ENCODE measurements at places on chromosomes 1 and 21. TPM values are rescaled to one million over a fixed set of nuclear protein-coding genes. Genes with fewer than 3 reads are reported as not detected.
A peak's percentile ranks its signal among the peaks of the same experiment; 100 is the strongest.

GRCh38 chr1:40825435-40825788, 36.8 kb downstream of the CITED4 start:
- H3K36me3 ChIP-seq = no peaks in the 10 kb centered on the region
- DNase-seq = no peak
- no peak overlapping the region for H3K4me3 ChIP-seq
- H3K27ac ChIP-seq = peak overlapping the region; percentile 55

DNA sequence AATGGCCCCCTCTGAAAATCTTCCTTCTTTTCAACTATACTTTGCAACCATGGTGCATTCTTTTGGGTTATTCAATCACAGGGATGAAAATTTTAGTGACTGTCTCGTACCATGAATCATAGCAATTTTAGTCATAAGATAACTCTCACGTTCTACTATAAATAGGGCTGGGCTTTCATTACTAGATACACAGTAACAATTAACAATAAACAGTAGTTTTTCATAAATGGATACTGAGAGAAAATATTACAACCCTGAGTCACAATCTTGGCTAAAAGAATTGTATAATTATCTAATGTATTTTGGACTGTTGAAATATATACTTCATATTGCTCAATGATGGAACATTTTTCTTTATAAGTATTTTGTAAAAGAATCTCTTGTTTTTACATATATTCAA, 96.1 kb downstream of the TEX35 start:
- no peaks in the 10 kb centered on the region for H3K36me3 ChIP-seq
- H3K4me3 ChIP-seq = no peak overlapping the region
- peaks cover 36% of the 10 kb centered on the region for H3K4me1 ChIP-seq

DNA sequence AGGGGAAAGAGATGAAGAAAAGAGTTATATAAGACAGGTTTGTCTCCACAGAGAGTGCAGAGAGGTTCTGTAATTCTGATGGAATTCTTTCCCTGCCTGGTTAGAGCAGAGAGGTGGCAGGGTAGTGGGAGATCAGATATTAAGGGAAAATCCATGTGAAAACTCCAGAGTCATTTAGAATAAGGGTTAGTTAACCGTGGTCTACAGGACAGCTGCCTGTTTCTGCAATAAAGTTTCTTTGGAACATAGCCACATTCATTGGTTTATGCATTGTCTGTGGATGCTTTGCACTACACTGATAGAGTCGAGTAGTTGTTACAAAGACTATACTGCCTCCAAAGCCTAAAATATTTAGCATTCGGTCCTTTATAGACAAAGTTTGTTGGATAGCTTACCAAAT, 55.6 kb downstream of the LRRC8D start:
- H3K27ac ChIP-seq = no peak overlapping the region
- H3K27me3 ChIP-seq = no peaks in the 10 kb centered on the region
- DNase-seq = no peak
- H3K4me1 ChIP-seq = no peaks in the 10 kb centered on the region
- no peaks in the 10 kb centered on the region for H3K36me3 ChIP-seq

DNA sequence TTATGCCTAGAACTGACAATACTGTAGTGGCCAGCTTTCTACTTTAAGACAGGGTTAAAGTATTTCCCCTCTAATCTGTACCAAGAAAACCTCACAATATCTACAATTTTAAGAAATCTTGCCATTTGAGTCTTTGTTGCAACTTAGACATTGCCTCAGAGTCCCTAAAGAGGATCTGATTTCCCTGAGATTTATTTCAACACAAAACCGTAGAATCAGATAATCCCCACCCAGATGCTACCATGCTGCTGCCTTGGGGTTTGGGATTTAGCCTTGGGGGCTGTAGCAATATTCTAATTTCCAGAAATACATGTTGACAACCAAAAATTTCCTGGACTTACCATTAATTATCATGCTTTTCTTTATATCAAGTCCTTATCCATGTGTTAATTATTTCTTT, 50.3 kb upstream of the DENND1B start:
- H3K27ac ChIP-seq = no peak overlapping the region
- H3K4me3 ChIP-seq = no peak overlapping the region
- no peak for DNase-seq
- H3K4me1 ChIP-seq = no peaks in the 10 kb centered on the region
- no peaks in the 10 kb centered on the region for H3K36me3 ChIP-seq

DNA sequence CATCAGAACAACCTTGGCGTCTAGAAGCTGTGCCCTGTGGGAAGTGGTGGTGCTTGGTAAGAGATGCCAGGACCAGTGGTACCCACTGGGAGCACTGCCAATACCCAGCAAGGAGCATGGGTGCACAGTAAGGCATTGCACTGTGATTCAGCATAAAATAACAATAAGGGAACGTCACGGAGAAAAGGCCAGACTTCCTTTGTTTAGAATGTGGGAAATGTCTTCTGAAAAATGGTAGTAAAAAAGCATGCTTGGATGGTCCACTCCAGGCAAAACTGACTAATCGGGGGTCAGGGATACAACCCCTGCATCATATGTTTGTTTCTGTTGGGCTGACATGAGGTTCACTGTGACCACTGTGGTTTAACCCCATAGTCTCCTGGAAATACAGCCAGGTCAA, 14.7 kb downstream of the METTL18 start:
- H3K27ac ChIP-seq = no peak overlapping the region
- peak; percentile 70 for DNase-seq
- peaks cover 2% of the 10 kb centered on the region for H3K27me3 ChIP-seq
- H3K4me1 ChIP-seq = no peaks in the 10 kb centered on the region
- H3K4me3 ChIP-seq = no peak overlapping the region

- DNase-seq = no peak
- H3K27me3 ChIP-seq = peaks cover 2% of the 10 kb centered on the region
- H3K36me3 ChIP-seq = no peaks in the 10 kb centered on the region
- H3K4me3 ChIP-seq = no peak overlapping the region
- H3K27ac ChIP-seq = no peak overlapping the region
- no peaks in the 10 kb centered on the region for H3K4me1 ChIP-seq
These were observed 6.9 kb downstream of the S100A12 start for GRCh38 chr1:153368495-153368894.

DNA sequence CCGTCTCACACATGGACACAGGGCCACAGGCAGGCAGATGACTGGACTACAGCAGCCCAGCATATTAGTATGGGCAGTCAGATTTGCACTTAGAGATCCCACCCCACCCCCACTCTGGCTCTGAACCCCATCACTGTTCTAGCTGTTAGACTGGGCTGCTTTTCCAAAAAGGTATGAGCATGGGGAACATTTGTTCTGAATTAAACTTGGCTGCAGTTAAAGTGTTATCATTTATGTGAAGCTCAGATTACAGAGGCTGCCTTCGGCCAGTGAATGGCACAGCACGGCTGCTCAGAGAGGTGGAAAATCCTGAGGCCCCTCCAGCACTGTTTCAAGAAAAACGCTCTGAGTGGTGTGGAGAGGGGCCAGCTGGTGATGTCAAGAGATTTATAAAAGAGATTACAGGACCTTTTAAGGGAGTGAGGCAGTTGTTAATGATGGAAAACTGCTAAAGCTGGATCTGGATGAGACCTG, 6.9 kb upstream of the NOS1AP start:
- no peak overlapping the region for H3K4me3 ChIP-seq
- peak; percentile 41 for DNase-seq
- no peak overlapping the region for H3K27ac ChIP-seq
- H3K4me1 ChIP-seq = no peaks in the 10 kb centered on the region

DNA sequence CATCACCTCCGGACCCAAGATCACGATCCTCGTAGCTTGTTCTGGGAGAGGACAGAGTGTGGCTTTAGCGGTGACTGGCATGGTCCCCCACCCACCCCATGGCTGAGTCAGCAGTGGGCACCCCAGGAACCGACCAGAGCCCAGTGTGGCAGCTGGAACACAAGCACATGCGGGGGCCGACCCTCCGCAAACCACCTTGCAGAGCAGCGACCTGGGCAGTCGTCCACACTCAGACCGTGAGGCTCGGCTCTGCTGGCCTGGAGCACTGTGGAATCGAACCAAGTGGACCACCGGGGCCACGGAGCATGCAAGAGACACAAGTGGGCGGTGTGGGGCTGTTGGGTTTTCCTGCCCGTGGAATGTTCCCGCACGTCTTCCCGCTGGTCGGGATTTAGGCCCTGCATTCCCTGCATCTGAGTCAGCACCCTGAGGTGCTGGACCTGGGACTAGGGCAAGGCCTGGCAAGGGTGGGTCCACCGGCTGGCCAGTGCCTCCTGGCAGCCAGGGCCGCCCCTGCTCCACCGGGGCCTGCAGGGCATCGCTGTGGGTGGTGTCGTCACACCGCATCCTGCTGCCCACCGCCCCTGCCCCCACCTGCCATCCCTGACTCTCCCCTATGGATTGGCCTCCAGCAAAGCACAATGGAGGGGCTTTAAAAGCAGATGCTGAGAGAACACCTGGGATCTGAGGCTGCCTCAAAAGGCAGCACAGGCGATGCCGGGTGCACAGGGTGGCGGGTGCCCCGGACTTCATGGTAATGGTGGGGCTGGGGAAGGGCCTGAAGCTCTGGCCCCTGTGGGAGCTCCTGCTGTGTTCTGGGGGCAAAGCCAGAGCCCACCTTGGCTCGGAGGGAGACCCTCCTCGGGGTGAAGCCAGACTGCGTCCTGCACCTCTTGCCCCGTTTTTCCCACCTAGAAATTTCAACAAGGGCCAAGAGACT, 18.5 kb downstream of the MORN1 start:
- H3K4me1 ChIP-seq = no peaks in the 10 kb centered on the region
- DNase-seq = no peak
- no peaks in the 10 kb centered on the region for H3K27me3 ChIP-seq
- no peak overlapping the region for H3K4me3 ChIP-seq
- H3K36me3 ChIP-seq = no peaks in the 10 kb centered on the region

DNA sequence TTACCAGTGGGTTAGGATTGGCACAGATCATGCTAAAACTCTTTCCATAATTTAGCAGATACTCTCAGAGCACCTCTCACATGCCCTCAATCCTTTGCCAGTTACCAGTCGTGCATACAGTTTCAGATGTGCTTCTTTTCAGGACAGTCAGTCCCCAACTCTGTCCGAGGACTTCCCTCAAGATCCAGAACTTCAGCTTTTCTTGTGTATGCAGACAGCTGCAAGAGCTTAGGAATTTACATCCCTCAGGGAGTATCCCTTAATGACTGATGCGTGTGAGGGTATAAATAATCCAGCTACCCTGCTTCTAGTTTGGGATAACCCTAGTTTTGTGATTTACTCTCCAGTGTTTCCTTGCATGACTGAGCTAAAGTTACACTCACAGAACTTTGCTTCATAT, 393.0 kb upstream of the PLXNA2 start:
- no peaks in the 10 kb centered on the region for H3K4me1 ChIP-seq
- no peaks in the 10 kb centered on the region for H3K36me3 ChIP-seq
- no peak for DNase-seq
- no peaks in the 10 kb centered on the region for H3K27me3 ChIP-seq
- H3K27ac ChIP-seq = no peak overlapping the region

DNA sequence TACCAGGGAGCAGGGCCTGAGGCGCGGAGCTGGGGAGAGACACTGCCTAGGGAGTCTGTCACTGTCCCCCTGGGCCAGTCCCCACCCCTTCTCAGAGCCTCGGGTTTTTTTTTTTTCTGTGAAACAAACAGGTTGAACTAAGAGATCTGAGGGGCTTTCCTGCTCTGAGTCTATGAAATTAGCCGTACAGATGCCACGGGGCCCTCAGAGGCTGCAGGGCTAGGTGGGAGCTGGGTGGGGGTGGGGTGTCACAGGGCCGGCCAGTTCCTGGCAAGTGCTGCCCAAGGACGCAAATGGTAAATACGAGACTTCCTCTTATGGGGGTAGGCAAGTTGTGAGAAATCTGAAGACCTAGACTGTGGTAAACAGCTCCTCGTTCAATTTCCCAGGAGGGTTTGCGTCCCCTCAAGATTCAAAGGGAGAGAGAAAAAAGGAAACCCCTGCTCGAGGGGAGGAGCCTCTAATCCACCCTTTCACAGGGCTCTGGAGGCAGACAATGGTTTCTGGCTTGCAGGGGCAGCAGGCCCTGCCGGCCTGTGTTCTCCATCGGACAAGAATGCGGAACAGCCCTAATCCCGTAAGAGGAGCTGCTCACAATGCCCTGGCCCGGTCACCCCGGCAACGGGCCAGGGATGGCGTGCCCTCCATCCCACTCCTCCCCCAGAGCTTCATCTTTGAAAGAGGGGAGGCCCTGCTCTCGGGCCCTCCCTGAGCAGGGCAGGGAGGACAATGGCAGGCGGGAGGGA, 7.8 kb downstream of the NUAK2 start:
- H3K27me3 ChIP-seq = no peaks in the 10 kb centered on the region
- H3K4me1 ChIP-seq = peaks cover 42% of the 10 kb centered on the region
- peak overlapping the region; percentile 90 for H3K27ac ChIP-seq
- H3K4me3 ChIP-seq = peak overlapping the region; percentile 0
- DNase-seq = peak; percentile 86
- peaks cover 37% of the 10 kb centered on the region for H3K36me3 ChIP-seq

GRCh38 chr1:44251989-44252671, 38.9 kb downstream of the DMAP1 start:
- H3K27ac ChIP-seq = no peak overlapping the region
- no peak overlapping the region for H3K4me3 ChIP-seq
- peaks cover 8% of the 10 kb centered on the region for H3K36me3 ChIP-seq

GRCh38 chr21:41010101-41010435, 157.9 kb upstream of the BACE2 start:
- H3K4me3 ChIP-seq = no peak overlapping the region
- H3K4me1 ChIP-seq = no peaks in the 10 kb centered on the region
- no peaks in the 10 kb centered on the region for H3K36me3 ChIP-seq
- H3K27me3 ChIP-seq = no peaks in the 10 kb centered on the region
- no peak overlapping the region for H3K27ac ChIP-seq

DNA sequence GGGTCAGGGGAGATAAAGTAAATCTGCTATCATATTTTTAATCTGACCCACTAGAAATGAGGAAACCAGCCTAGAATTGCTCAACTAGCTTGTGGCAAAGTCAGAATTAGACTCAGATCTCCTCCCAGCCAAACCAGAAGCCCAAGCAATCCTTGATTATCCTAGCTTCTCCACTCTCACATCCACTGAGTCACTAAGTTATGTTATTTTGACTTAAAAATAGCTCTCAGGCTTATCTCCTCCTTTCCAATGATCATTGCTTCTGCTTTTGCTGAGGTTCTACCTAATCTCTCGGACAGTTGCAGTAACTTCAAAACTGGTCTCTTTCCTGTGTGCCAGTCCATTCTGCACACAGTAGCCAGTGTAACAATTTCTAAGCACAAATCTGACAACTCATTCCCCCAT, 22.9 kb downstream of the OVAAL start:
- H3K27ac ChIP-seq = no peak overlapping the region
- no peaks in the 10 kb centered on the region for H3K27me3 ChIP-seq
- peaks cover 18% of the 10 kb centered on the region for H3K4me1 ChIP-seq
- DNase-seq = peak; percentile 82
- no peaks in the 10 kb centered on the region for H3K36me3 ChIP-seq
- H3K4me3 ChIP-seq = no peak overlapping the region

Gene HPCA
- not detected for total RNA-seq

Gene ID3
- total RNA-seq = 171 TPM

Gene DDAH1
- 94.5 TPM for total RNA-seq

Gene TMED5
- 20.1 TPM for total RNA-seq

Gene MPZL1
- 81.7 TPM for total RNA-seq

Gene OLFM3
- not detected for total RNA-seq

Gene OR2L2
- total RNA-seq = not detected
